ENCODE measurements at places on chromosomes 7 and 10. TPM values are rescaled to one million over a fixed set of nuclear protein-coding genes. Genes with fewer than 3 reads are reported as not detected.

Gene GIMAP2
- total RNA-seq, result 0.07 TPM

Gene CSTF2T
- total RNA-seq, result 11.9 TPM

Gene SLC13A1
- not detected for total RNA-seq

Gene ZNF282
- total RNA-seq, result 18.5 TPM

Gene DYDC2
- total RNA-seq, result 0.22 TPM

Gene SPACDR
- not detected for total RNA-seq

Measured in epithelial cell of proximal tubule (primary cell).